ENCODE measurements at places on chromosomes 3 and 15.

- no peak for DNase-seq
Measured at GRCh38 chr3:136332302-136332701, 82.2 kb downstream of the PCCB start.

DNA sequence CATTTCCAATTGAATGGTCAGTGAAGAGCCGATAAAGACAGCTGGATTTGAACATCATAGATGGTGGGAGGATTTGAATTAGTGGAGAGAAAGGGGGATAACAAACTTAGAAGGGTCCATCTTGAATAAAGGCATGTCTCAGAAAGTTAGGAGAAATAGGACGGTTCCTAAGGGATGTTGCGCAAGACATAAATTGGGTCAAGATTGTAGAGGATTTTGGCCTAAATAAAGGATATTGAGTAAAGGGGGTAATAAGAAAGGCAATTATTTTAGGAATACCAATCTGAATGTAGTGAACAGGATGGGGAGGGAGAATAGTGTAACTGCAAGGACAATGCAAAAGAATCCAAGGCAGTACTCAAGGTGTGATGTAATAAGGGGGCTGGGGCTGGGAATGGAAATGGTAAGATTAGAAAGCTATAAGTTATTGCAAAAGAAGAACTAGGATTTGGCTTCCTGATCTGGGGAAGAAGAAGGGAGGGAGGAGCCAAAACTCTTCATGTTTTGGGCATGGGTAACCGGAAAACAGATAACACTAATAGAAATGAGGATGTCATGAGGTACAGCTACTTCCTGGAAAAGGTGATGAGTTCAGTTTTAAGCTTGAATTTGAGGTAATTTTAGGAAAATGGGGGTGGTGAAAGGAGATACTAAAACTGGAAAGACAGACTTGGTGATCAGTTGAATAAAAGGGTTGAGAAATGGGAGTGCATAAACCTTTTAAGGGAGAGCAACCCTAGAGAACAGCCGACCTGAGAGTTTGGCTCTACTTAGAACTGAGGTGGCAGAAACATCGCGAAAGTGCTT lies 17.3 kb upstream of the TRPC1 start:
- no peak for DNase-seq

- peak; percentile 63 for DNase-seq
Measured at GRCh38 chr3:136250903-136251460, 842 bp downstream of the PCCB start.

DNA sequence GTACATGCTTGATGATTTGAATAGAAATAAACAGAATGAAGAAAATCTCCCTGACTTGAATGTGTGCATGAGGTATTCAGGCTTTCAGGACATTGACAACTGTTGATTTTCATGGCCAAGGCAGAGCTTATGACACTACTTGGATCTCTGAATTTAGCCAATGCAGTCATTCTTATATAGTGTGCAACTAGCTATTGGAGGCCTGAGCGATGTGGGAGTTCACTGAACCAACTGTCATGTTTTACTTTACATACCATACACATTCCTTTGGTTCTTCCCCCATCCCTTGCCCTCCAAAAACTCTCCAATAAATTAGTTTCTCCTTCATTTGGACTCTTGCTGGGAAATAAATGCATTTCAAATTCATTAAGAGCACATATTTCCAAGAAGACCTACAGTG lies 460.4 kb downstream of the RBMS3 start:
- DNase-seq, result no peak

DNA sequence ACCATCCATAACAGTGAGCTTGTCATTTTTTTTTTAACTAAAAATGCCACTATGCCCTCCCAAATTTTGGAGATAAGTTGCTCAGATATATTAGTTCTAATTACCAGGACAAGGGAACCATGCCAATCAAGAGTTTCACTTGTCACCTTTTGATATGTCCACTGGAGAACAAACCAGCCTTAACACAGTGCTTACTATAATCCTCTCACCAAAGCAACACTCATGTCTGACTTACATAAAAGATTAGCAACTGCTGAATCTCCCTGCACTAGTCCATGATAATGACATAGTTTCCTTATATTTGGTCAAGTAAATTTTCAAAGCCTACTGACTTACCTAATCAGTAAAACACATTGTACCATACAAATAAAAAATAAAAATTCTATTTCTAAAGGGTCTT lies 44.4 kb downstream of the TTBK2 start:
- no peak for DNase-seq

- DNase-seq, result peak; percentile 19
Measured at GRCh38 chr15:63948971-63949370, 97.3 kb downstream of the DAPK2 start.

- no peak for DNase-seq
Measured at GRCh38 chr15:23033979-23034378, 5.4 kb downstream of the TUBGCP5 start.

DNA sequence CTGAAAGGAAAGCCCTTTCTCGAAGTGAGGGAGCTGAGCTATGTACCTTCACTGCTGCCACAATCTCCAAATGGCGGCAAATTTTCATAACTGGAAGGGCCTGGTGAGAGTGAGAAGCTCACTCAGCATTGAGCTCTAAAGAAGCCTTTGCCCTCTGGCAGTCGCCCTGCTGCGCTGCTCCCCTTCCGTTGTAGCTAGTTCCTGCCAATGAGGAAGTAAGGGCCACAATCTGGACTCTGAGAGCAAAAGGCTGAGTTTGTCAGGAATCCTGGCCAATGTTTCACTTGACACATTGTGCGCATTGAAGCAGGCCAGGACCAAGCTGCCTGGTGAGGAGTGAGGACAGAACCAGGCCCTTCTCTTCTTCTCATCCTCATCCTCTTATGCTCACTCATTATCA lies 579.5 kb downstream of the PDCD6IP start:
- DNase-seq, result no peak

DNA sequence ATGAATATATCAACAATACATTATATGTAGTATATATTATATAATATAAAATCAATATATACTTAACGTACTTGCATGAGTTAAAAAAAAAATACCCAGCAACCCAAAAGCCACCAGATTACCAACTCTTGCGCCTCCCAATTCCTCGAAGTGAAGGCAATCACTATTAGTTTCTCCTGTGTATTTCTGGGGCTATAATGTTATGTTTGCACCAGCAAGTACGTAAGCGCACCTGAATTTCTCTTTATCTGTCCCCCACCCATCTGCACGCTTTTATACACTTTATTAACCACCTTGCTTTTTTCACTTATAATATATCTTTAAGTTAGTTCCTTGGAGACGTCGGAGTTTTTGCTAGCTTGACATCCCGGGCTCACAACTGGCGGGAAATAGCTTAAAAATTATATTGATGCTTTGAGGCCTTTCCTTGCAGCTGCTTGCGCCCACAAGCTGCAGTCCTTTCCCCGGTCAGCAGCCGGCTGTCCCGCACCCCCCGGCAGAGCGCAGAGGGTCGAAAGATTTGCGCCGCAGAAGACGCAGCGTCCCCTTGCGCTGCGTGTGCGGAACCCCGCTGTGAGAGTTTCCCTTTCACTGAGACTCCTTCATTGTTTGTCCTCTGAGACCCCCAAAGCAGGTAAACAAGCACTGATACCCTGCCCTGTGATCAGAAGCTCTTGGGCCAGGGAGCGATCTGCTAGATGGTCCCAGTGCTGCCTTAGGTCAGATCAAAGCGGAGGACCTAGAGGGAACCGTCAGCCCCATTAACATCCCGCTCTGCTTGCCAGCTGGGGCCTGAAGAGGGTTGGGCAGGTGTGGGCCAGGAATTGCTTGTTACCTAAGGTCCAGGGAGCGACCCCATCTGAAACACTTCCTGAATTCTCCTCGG lies 8.9 kb upstream of the EOMES start:
- DNase-seq, result no peak

Data from fibroblast of mammary gland (primary cell).